ENCODE measurements at places on chromosomes 12 and 14.

- DNase-seq = no peak
These were observed 136.5 kb downstream of the SPTSSA start for GRCh38 chr14:34325493-34325892.

DNA sequence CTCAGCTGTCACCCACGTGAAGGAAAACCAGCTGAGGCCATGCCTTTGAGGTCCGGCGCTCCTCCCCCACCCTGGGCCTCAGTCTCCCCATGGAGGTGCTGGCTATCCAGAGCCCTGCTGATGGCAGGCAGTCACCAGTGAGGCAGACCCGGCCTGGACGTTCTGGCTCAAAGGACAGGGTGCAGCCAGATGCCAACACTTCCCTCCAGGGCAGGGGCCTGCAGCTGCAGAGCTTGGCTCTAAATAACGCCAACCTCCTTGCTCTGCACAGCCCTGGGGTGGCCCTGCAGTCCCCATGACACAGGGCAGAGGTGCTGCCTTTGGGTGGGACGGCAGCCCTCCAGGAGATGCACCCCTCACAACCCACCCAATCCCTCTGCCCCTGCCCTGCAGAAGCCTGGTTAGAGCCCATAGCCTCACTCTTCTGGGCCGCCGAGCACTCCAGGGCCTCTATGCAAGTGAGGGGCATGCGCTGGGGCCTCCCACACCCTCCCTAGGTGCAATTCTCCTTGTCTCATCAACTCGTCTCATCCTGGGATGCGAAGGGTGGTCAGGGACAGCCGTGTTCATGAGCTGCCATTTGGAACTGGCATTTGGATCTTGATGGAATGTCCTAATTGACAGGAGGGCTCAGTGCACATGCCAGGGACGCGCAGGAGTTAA is 30.4 kb downstream of the CCDC85C start:
- DNase-seq = no peak

GRCh38 chr12:56258068-56258819 is at the start of gene ANKRD52:
Gene ANKRD52, minus strand, starts transcription at chr12:56258384. Its CDS starts 115 bp downstream, at chr12:56258269.
- DNase-seq = peak; percentile 92

- DNase-seq = no peak
These were observed 132.8 kb downstream of the BCL11B start for GRCh38 chr14:99138999-99139865.

- DNase-seq = no peak
These were observed 35.8 kb upstream of the PRKAB1 start for GRCh38 chr12:119631930-119632678.

DNA sequence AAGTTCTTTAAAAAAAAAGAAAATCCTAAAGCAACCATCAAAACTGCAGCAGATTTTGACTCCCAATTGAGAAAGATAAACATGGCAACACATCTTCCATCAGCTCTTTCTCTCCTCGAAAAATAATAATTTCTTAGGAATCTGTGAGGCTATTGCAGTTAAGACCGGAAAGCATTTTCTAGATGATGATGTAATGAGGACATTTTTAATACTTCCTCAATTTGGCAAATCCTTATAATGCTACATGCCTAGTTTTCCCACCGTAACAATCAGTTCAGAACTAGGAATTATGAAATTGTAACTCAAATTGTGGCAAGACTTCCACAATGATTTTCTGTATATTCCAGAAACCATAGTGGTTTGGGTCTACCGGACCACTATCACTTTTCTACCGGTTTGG is 180.9 kb upstream of the PDE3A start:
- no peak for DNase-seq

- DNase-seq = no peak
These were observed 39.8 kb downstream of the BAZ2A start for GRCh38 chr12:56590237-56590830.

DNA sequence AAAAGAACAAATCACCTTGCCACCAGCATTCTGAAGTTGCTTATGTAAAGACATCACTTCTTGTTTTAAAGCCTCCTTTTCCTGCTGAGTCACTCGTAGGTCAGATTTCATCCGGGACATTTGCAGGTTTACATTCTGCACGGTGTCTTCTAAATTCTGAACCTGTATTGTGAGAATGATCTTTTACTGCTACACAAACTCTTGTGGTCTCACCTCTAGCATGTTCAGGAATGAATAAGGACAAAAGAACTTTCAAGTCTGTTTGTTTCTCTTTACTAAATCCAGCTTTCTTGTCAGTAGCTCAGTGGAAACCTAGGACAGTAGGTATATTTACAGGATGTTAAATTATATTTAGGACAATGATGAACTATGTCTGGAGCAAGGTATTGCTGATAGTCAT is 73.5 kb upstream of the SAV1 start:
- DNase-seq = no peak

DNA sequence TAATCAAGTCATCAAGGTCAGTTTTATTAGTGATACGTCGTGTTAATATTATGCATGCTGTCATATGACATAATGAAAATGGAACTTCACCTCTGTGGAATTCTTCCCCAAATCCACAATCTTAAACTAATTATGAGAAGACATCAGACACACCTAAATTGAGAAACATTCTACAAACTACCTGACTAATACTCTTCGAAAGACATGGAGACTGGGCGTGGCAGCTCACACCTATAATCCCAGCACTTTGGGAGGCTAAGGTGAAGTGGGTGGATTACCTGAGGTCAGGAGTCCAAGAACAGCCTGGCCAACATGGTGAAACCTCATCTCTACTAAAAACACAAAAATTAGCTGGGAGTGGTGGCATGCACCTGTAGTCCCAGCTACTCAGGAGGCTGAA is 33.3 kb upstream of the KRAS start:
- no peak for DNase-seq

- DNase-seq = no peak
These were observed 29.4 kb downstream of the POLR3B start for GRCh38 chr12:106386813-106387535.

DNA sequence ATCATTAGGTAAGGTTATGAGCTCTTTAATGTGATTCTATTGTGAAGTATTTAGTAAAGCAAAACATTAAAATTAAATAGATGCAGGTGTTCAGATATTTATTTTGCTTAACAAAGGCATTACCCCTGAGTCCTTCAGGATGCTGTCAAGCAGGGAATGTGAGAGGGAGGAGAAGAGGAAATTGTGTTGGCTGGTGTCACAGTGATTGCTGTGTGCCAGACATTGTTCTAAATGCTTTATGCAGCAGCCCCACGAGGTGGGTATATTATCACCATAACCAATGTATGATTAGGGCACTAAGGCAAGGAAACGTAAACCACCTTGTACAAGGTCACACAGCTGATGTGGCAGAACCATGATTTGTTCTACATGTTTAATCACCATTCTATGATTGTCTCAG is 80.1 kb downstream of the STAB2 start:
- no peak for DNase-seq

- DNase-seq = no peak
These were observed 35.9 kb downstream of the SLC8B1 start for GRCh38 chr12:113298861-113299545.

DNA sequence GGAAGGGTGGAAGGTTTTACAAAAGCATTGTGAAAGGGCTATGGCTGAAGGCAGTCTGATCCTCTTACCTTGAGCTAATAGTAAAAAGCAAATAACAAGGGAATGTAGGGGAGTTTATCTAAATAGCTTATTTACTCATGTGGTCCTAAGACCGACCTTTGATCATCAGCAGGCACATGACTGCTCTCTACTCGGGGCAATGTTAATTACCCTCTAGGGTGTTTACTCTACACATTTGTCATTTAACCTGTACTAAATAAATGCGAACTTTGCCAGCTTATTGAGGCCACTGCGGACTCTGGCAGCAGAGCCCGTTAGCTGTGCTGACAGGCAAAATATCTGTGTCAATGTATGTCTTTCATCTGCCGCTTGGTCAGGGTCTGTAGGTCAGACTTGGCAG is 768.3 kb upstream of the ATXN7L3B start:
- DNase-seq = no peak

DNA sequence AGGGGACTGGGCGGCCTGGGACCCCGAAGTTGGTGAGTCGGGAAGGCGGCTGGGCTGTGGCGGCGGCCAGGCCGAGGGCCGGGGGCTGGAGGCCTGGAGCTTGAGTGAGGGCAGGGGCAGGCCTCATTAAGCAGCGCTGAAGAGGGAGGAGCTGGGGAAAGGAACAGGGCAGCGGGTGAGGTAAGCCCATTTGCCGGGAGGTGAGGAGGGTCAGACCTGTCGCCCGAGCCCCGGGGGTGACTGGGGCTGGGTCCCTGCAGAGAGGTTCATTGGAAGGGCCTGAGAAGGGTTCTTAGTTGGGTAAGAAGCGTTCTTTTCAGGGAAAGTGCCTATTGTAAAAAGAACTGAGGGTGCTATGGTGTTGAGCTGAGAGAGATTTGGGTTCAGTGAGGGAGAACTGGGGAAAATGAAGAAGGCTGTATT is 441 bp downstream of the RAB5B start:
- DNase-seq = no peak

DNA sequence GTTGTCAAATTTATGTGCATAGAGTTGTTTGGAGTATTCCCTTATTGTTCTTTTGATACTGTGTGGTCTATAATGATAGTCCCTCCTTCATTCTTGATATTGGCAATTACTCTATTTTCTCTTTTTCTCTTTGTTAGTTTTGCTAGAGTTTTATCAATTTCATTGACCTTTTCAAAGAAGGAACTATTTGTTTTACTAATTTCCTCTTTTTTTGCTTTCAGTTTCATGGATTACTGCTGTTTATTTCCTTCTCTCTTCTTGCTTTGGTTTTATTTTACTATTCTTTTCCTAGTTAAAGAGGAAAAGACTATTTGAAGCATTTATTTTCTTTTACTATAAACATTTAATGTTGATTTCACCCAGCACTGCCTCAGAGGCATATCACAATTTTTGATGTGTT is 250.9 kb upstream of the PELI2 start:
- DNase-seq = no peak

DNA sequence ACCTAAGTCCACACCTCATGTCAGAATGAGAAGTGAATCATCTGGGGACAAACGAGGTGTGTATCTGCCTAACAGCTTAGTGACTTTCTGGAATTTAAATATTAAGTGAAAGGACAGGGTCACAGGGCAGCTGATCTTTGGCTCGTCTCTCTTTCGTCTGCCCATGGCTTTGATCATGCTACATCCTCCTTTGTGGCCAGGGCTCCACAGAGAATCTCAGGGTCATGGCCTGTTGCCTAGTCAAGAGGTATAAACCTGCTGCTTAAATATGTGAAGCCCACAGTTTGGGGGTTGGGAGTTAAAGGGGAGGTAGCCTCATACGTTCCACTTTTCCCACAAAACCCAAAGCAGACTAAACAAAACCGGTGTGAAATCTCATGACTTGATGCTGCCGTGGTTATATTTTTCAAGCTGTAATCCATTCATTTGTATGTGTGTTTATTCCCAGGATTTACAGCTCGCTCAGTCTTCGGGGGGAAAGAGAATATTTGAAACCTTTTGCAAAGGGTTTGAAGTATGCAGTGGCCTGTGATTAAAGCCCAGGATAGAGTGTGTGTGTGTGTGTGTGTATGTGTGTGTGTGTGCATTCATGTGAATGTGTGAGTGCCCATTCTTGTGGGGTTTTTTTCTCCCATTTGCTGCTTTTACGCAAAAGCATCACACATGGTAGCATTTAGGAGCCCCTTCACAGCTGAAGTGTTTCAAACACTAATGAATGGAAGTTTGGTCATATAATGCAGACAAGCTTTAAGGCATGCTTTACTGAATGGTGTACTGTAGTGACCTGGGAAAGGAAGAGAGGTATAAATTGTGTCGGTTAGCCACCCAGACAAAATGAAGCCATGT is 137.1 kb downstream of the HMGA2 start:
- DNase-seq = no peak

DNA sequence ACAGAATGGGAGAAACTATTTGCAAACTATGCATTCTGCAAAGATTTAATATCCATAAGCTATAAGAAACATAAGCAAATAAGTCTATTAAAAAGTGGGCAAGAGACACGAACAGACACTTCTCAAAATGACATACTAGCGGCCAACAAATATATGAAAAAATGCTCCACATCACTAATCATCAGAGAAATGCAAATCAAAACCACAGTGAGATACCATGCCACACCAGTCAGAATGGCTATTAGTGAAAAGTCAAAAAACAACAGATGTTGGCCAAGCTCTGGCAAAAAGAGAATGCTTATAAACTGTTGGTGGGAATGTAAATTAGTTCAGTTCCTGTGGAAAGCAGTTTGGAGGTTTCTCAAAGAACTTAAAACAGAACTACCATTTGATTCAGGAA is 121.3 kb downstream of the KCNMB4 start:
- DNase-seq = no peak

- DNase-seq = no peak
These were observed 6.3 kb downstream of the OTX2 start for GRCh38 chr14:56803816-56804535.

- DNase-seq = no peak
These were observed 13.4 kb downstream of the HECTD4 start for GRCh38 chr12:112368856-112369255.

DNA sequence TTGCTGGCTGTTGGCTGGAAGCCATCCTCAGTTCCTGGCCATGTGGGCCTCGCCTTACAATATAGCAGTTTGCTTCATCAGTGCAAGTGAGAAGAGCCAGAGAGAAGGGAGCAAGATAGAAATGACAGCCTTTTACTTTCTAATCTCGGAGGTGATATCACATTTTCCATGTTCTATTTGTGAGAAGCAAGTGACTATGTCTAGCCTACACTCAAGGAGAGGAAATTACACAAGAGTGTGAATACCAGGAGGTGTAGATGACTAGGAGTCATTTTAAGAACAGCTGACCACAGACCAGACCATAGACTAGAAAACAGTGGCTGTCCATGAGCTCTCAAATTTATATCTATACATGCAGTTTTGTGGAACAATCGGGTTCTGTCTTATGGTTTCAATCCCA is 163.0 kb upstream of the NRXN3 start:
- DNase-seq = no peak

GRCh38 chr12:58310368-58310767 is 369.0 kb downstream of the ATP23 start:
- no peak for DNase-seq

GRCh38 chr12:99695050-99695449 is 47.5 kb downstream of the GARIN6 start:
- no peak for DNase-seq

- no peak for DNase-seq
These were observed 59.6 kb downstream of the FBXL14 start for GRCh38 chr12:1534748-1535147.

DNA sequence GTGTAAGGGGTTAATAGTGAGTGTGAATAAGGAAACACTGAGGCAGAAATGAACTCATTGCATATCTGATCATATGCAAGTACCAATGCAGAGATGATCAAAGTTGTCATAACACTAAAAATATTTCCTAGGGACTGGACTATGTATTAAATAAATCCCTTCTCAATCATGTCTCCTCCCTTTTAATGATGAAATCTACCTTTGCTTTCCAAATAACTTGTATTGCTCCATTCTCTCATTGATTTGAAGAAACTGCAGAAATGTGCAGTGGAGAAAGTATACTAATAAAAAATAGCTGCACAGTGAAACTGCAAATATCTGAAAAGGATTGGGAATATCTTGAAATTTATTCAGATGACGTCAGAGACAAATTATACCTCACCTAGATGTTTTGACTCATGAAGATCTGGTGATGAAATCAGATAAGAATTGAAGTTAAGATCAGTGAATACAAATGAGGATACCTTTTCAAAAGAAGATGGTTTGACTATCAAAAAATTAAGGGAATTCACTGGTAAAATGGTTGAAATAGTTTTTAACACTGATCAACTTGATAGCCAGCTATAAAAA is 1264.9 kb upstream of the USP15 start:
- no peak for DNase-seq
